ENCODE measurements at places on chromosomes 5 and 9.

GRCh38 chr5:88676637-88677375 lies 206.2 kb downstream of the MEF2C start:
- no peak for DNase-seq

DNA sequence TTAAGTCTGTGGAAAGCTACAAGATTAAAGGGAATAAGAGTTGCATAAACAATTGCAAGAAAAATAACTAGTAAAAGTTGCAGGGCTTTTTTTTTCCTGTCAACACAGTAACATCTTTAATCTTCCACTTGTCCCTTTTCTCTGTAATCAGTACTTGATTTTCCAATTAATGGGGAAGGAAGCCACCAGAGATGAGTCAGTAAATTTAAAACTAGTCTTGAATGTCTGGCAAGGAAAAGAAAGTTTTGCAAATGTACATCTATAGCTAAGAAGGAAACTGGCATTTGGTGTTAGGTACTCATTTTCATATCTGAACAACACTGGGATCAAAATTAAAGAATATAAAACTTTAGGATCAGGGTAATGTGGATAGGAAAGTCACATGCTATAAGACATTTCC lies 17.1 kb downstream of the DAP start:
- no peak for DNase-seq

DNA sequence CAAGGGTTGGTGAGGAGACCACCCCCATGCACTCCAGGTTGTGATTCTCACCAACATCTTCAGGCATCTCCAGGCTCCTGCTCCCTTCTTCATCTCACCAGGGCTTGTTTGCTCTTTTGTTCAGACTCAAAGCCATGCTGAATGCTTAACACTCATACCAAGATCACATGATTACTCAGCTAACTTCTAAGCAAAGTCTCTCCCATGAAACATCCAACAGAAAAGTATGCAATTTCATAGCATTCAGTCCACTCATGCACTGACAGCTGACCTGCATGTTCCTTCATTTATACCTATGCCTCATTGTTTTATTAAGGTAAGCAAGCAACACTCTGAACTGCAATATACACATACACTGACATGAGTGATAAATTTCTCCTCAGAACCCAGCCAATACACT lies 69.0 kb downstream of the SHC3 start:
- DNase-seq, result no peak

- DNase-seq, result no peak
Observed at GRCh38 chr9:131734165-131734610, 5.7 kb downstream of the RAPGEF1 start.

GRCh38 chr9:130732136-130732535 lies 38.6 kb downstream of the EXOSC2 start:
- DNase-seq, result no peak

Data from stimulated activated CD8-positive, alpha-beta memory T cell treated with anti-CD3 and anti-CD28 coated beads, Interleukin-4, amount 100 ng/mL, for 1 hour (primary cell).